Astrocyte (in vitro differentiated cells and primary cell): ENCODE measurements at places on chromosomes 7 and 10. TPM values are rescaled to one million over a fixed set of nuclear protein-coding genes. Genes with fewer than 3 reads are reported as not detected.

GRCh38 chr7:64656489-64656888, 9.4 kb upstream of the ZNF107 start:
- no peaks in the 10 kb centered on the region for H3K4me1 ChIP-seq
- H3K36me3 ChIP-seq = no peaks in the 10 kb centered on the region
- no peak overlapping the region for H3K27ac ChIP-seq
- H3K27me3 ChIP-seq = no peaks in the 10 kb centered on the region
- no peak for DNase-seq

NPS gene
- total RNA-seq = not detected in 2 replicates

DNA sequence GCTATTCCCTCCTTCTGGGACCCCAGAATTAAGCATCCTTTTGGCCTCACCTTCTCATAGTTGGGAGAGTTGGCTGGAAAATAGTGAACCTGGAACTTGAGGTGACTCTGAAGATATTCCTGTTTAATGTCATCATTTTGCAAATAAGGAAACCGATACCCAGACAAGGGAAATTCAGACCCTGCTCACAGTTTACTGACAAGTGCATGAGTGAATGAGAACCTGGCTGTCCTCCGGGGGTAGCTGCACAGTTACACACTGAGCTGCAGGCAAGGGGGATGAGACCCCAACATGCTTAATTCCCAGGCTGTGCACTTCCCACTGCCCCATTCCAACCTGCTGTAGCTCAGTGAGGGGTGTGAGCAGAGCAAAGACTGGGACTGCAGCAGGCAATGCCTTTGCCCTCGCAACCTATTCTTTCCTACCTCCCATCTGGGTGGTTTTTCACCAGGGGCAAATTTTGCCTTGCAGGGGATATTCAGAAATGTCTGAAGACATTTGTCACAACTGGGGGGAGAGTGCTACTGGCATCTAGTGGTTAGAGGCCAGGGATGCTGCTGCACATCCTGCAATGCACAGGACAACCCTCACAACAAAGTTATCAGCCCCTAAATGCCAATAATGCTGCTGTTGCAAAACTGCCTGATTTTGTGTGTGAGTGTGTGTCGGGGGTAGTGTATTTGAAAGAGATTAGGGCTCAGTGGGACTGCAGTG, 136.2 kb downstream of the SORCS3 start:
- H3K36me3 ChIP-seq = no peaks in the 10 kb centered on the region
- DNase-seq = no peak
- no peaks in the 10 kb centered on the region for H3K27me3 ChIP-seq
- H3K4me1 ChIP-seq = no peaks in the 10 kb centered on the region
- no peak overlapping the region for H3K27ac ChIP-seq
- no peak overlapping the region for H3K4me3 ChIP-seq

DNA sequence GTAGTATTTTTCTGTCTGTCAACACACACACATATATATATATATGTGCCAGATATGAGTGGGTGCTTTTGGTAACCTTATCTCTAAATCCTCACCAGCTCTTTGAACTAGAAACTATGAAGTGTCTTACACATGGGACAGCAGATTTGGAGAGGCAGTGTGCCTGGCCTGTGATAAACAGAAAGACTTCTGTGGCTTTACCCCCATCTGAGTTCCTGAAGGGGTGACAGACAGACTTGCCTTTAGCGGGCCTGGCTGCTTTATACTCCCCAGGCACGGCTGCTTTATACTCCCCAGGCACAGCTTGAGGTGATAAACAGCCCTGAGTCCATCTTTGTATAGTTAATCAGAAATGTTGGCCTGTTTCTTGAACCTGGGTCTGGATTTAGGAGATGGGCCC, 5.6 kb downstream of the BAG3 start:
- no peak for DNase-seq
- H3K36me3 ChIP-seq = peaks cover 3% of the 10 kb centered on the region
- H3K27me3 ChIP-seq = no peaks in the 10 kb centered on the region
- H3K4me1 ChIP-seq = peaks cover 72% of the 10 kb centered on the region
- peak overlapping the region; percentile 74 for H3K27ac ChIP-seq

DNA sequence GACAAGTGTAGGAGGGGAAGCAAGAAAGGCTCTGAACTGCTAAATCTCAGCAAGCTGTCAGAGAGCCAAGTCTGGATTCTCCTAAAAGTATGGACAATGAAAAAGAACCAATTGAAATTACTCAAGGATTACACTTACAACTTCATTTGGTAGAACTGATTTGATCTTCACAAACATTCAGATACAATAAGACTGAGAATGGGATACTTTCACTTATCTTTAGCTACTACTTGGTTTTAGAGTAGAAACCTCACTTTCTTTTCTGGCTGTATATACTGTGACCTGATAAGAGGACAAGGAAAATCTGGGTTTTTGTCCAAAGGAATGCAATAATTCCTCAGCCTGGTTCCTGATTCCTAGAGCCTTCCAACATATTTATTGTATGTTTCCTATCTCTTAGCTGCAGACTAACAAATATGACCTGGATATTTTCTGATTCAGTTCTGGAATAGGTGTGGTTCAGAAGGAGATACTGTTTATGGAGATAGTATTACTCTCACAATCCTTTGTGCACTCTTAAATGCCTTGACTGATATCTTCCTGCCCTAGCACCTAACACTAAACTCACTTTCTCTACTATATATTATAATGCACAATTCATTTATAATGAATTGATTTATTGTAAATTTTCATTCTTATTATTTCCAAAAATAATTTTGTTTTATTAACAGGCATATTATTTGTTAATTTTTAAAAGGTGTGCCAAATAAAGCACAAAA, 7.3 kb downstream of the SEMA3A start:
- no peak overlapping the region for H3K4me3 ChIP-seq
- H3K36me3 ChIP-seq = no peaks in the 10 kb centered on the region
- peak overlapping the region; percentile 39 for H3K27ac ChIP-seq
- H3K27me3 ChIP-seq = no peaks in the 10 kb centered on the region
- no peak for DNase-seq

DNA sequence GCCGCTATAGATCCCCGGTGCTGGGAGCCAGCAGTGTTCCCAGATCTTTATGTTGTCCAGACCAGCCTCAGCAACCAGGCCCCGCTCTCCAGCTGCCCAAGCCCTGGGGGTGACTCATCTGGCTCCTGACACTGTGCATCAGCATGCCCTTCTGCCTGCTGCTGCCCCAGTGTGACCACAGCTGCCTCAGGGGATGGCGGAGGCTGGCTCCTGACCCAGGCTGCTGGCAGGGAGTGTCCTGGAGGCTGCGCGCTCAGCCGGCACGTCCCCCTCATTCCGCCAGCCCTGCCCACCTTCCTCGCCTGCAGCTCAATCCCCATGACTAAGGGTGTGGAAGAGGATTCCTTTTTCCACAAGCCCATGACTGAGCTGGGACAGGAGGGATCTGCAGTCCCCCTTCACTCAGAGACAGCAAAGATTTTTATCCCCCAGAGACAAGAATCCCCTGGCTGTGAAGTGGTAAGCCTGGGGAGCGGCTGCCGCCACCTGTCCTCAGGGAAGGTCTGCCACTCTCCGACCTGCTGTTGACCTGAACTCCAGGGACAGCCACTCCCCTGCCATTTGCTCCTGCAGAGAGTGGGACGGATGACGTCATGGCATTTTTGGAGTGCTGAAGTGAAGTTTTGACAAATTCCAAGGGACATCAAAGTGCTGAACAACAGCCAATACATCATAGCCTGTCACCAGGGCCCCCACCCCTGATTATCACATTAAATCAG, 182.8 kb upstream of the BMPER start:
- no peaks in the 10 kb centered on the region for H3K36me3 ChIP-seq
- no peaks in the 10 kb centered on the region for H3K27me3 ChIP-seq
- peak; percentile 66 for DNase-seq

RSPH10B gene
- 0.12 TPM in 1 of 2 replicates, not detected in the other for total RNA-seq

ELMO1 gene
- total RNA-seq = 17.8 and 20.4 TPM in 2 replicates

- peaks cover 2% of the 10 kb centered on the region for H3K4me1 ChIP-seq
- H3K27me3 ChIP-seq = no peaks in the 10 kb centered on the region
- no peak for DNase-seq
- H3K27ac ChIP-seq = no peak overlapping the region
Observed at GRCh38 chr7:105814481-105814880, 61.9 kb downstream of the ATXN7L1 start.

GRCh38 chr7:87702326-87702725, 74.1 kb downstream of the RUNDC3B start:
- DNase-seq = peak; percentile 47
- H3K27me3 ChIP-seq = no peaks in the 10 kb centered on the region
- H3K36me3 ChIP-seq = no peaks in the 10 kb centered on the region
- no peak overlapping the region for H3K27ac ChIP-seq
- no peak overlapping the region for H3K4me3 ChIP-seq
- H3K4me1 ChIP-seq = no peaks in the 10 kb centered on the region

DNA sequence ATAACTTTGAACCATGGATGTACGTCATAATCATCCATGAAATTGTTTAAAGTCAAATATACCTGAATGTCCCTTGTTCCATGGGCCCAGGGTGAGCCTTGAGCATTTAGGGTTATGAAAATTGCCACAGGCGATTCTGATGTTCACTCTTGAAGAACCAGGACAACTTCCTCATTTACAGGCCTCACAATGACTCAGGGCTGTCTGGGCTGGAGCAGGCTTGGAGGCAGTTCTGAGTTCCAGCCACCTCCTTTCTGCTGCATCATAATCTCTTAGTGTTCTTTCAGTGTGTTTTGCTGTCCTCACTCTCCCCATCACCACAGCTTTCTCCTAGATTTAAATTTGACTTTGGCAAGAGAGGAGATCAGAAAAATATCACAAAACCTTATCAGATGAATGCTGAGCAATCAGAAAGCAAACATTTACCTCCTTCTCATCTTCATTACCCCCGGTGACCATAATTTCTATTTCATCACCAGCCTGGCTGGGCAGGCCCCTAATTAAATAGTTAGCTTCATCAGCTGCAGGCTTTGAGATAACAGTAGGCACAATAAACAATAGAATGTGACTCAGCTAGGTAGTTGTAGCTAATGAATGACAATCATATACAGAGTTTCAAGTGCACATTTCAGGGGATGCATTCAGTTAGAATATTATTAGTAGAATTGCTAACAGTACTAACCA, 571.0 kb downstream of the SH2D4B start:
- H3K4me1 ChIP-seq = no peaks in the 10 kb centered on the region
- no peaks in the 10 kb centered on the region for H3K36me3 ChIP-seq
- no peak overlapping the region for H3K27ac ChIP-seq
- H3K27me3 ChIP-seq = no peaks in the 10 kb centered on the region

DBNL gene
- 85.0 and 94.9 TPM in 2 replicates for total RNA-seq

- H3K36me3 ChIP-seq = no peaks in the 10 kb centered on the region
- H3K27ac ChIP-seq = no peak overlapping the region
Observed at GRCh38 chr10:7027913-7028808, 382.7 kb downstream of the SFMBT2 start.

GRCh38 chr7:154287356-154287755, 235.2 kb downstream of the DPP6 start:
- no peaks in the 10 kb centered on the region for H3K4me1 ChIP-seq
- H3K4me3 ChIP-seq = no peak overlapping the region
- no peaks in the 10 kb centered on the region for H3K36me3 ChIP-seq
- DNase-seq = no peak
- H3K27ac ChIP-seq = no peak overlapping the region
- H3K27me3 ChIP-seq = no peaks in the 10 kb centered on the region

DNA sequence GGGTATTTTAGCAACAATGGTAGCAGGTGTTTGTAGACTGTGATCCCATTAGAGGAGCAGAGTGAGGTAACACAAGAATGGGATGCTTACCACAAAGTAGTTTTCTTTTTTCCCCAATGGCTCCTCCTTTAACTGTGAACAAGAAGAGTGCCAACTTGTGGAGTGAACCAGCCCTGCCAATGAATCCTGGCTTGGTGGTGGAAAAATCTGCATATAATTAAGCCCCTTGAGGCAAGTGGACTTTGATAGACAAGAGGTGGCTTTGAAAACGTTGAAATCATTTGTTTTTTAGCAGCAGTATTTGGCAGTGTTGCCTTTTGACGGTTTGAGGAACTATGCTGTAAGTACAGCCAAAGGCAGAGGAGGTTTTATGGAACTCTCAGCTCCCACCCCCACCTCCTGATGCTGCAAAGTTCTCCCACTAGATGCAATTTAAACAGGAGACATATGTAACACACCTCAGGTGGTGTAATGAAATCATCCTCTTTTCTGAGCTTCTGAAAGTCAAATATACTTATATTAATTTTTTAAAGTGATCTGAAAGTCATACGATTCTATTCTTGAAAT, 295.6 kb downstream of the DPP6 start:
- no peak for DNase-seq
- no peaks in the 10 kb centered on the region for H3K4me1 ChIP-seq
- no peaks in the 10 kb centered on the region for H3K27me3 ChIP-seq
- H3K27ac ChIP-seq = no peak overlapping the region
- H3K36me3 ChIP-seq = no peaks in the 10 kb centered on the region
